ENCODE measurements at places on chromosomes 7 and 10.

- peak; percentile 59 for DNase-seq
Measured at GRCh38 chr7:83648464-83649241, at the start of gene SEMA3E. TSS of gene SEMA3E (minus strand) at chr7:83649139.

GRCh38 chr7:7146837-7147236, 35.5 kb upstream of the C1GALT1 start:
- no peak for DNase-seq

DNA sequence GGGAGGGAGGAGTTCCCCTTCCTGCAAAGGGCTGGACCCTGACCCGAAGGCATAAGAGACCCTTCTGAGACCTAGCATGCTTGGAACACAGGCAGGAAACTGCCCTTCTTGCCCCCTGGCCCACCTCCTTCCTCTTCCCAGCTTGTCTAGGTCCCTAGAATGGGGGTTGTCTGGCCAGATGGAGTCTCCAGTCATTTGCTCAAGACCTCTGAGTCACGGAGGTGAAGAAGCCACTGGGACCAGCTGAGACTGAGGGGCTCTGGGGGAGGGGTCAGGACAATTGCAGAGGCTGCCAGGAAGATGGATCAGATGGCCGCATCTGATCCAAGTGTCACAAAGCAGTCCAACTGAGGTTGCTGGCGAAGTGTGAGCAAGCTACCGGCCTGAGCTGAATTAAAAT, 46.2 kb downstream of the COL13A1 start:
- DNase-seq, result no peak

- no peak for DNase-seq
Measured at GRCh38 chr7:41297166-41297565, 405.7 kb downstream of the INHBA start.

DNA sequence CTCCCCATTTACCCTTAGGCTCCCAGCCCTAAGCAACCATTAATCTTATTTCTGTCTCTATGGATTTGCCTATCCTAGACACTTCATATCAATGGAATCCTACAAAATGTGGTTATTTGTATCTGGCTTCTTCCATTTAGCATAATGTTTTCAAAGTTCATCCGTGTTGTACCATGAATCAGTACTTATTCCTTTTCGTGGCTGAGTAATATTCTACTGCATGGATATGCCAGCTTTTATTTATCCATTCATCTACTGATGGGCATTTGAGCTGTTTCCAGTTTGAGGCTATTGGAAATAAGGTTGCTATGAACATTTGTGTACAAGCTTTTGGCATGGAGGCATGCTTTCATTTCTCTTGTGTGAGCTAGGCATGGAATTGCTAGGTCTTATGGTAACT, 121.1 kb downstream of the WDR11 start:
- DNase-seq, result no peak

GRCh38 chr10:128864554-128865295, 602.3 kb upstream of the MGMT start:
- DNase-seq, result no peak

DNA sequence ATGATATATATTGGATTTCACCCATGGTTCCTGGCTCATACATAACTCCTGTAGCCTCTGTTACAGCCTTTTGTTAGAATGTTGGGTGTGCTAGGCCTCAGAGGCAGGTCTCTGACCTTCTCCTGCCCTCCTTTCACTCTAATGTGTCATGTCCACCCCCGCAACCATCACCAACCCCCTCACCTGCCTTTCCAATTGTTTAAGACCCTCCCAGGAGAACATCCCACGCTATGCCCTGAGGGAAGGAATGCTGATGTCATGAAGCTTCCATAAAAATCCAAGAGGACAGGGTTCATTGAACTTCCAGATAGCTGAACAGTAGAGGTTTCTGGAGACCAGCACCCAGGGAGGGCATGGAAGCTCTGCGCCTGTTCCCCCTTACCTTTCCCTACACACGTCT, 30.8 kb upstream of the C10orf67 start:
- DNase-seq, result no peak

DNA sequence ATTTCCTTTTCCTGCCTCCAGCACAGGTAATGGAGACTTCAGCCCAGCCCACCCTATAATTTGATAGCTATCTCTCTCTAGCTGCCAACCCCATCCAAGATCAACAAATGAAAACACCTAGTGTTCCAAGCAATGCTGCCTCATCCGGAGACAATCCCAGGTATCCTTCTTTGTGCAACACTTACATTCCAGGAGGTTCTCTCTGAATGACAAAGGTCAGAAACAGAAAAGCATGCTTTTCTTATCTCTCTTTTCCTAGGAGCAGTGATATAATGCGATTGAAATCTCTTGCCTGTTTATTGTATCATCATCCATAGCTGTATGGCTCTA, 699.3 kb downstream of the INHBA start:
- no peak for DNase-seq

DNA sequence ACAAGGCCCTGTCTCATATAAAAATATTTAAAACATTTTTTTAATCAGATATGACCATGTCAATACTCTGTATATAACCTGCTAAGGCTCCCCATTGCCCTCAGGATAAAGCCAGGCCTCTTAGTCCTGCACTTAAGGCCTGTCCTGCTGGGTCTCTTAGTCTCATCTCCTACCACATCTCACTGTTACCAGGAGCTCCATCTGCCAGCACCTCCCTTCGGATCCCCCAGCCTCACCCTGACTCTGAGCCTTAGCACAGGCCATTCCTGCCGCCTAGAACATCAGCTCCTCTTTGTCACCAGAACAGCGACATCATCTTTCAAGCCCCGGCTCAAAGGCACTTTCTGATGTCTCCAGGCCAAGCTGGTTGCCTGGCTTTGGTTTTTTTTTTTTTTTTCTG, 25.7 kb upstream of the GTF2IRD1 start:
- DNase-seq, result no peak

GRCh38 chr7:150855476-150856302, 3.4 kb downstream of the AOC1 start:
- DNase-seq, result no peak

GRCh38 chr7:94940241-94940640, 32.8 kb downstream of the PPP1R9A start:
- no peak for DNase-seq

DNA sequence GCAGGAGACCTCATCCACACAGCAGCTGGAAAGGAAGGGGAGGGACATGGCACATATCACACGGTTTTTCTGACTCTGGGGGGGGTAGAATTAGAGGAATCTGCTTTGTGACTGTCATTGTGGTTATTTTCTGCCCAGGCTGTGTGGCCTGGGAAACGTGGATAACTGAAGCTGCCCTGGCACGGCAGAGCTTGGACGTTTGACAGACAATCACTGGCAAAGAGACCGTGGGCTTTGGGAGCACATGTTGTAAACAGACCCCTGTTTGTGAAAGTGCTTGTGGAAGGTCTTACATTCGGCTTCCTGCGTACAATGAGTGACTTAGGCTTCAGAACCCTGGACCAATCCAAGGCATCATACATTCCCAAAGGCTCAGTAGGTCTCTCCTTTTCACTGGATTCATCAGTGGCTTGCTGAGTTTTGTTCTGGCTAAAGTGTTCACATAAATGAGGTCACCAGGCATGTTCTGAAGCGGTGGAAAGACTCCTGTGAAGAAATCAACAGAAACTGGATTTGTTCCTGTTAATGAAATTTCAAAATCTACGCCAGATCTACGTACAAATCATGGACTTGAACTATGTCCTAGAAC, 188.2 kb downstream of the TEX36 start:
- DNase-seq, result no peak

DNA sequence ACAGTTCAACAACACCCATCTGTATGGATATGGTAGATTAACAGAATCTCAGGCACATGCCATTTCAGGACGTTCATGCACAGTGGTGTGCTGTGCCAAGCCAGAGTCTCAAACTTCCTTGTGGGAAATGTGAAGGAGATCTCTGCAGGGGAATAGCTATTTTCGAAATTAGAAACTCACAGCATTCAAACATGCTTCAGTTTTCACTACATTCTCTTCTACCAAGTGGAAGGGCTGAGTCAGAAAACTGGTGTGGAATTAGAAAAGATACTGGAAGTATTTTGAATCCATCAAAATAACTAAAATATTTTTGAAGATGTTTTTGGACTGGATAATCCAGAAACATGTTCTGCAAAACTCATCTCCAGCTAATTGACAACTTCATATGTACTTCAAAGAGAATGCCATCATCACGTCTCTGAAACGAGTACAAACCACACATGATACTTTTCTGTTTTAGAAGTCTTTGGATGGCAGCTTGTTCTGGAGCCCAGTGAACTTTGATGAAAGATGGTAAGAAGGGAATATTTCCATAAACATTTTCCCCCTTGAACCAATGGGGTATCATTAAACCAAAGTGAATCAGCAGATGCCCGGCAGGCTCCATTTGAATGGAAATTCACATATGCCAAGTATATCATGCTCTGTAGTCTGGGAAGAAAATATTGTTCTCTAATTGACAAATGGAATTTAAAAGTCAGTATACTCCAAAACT, 616.3 kb upstream of the IGFBP3 start:
- DNase-seq, result no peak

DNA sequence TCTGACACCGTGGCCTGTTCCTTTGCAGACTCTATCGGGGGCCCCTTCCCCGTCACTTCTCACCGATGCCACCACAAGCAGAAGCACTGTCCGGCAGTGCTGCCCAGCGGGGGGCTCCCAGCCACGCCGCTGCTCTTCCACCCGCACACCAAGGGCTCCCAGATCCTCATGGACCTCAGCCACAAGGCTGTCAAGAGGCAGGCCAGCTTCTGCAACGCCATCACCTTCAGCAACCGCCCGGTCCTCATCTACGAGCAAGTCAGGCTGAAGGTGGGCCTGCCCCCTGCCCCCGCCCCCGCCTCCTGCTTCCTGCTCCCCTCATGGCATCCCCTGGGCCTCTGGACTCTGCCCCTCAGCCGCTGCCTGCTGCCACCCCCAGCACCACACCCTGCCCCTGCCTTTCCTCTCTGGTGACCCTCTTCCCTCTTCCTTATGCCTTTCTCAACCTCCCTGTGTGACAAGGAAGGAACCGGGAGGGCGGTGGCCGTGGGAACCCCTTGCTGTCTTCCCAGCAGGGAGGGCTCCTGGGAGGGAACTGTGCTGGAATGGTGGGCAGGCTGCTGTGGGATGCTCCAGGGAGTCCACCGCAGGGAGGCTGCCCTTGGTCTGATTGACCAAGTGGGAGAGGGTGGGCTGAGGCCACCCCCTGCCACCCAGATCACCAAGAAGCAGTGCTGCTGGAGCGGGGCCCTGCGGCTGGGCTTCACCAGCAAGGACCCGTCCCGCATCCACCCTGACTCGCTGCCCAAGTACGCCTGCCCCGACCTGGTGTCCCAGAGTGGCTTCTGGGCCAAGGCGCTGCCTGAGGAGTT, 77.5 kb downstream of the NEURL1 start:
- no peak for DNase-seq

DNA sequence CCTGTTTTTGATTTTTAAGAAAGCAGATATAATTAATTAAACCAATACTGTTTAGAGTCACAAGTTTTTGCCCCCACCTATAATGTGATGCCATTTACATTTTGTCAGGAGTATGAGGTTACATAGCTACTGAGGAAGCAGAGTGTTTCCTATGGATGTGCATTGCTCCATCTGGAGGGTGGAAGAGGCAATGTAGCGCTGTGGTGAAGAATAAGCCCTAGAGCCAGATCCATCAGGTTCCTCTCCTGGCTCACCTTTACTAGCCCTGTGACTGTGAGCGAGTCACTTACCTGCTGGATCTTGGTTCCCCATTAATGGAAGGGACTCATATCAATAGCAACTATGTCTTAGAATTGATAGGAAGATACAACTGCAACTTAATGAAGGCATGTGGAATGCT, 216.0 kb downstream of the GPAM start:
- no peak for DNase-seq

- DNase-seq, result peak; percentile 98
Measured at GRCh38 chr10:6721480-6721879, 141.4 kb upstream of the PRKCQ start.

DNA sequence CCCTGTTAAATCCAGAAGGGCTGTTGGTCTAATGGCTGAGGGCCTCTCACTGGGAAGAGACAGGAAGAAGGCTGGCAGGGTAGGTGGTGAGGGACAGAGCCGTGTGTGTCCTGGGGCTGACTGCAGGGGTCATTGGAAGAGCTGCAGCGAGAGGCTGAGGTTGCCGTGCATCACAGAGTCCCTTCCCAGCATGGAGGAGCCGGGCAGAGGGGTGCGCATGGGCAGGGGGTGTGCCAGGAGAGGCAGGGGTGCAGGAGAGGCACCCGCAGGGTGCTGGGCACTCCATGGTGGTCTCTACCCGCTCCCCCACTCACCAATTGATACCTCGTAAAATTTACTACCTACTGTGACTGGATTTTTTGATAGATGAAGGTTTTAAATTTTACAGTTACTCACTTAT, 124.3 kb downstream of the ACTR3B start:
- DNase-seq, result no peak

GRCh38 chr10:114033566-114033965, 10.1 kb upstream of the ADRB1 start:
- DNase-seq, result no peak

- no peak for DNase-seq
Measured at GRCh38 chr7:133556553-133556952, 303.7 kb downstream of the EXOC4 start.

DNA sequence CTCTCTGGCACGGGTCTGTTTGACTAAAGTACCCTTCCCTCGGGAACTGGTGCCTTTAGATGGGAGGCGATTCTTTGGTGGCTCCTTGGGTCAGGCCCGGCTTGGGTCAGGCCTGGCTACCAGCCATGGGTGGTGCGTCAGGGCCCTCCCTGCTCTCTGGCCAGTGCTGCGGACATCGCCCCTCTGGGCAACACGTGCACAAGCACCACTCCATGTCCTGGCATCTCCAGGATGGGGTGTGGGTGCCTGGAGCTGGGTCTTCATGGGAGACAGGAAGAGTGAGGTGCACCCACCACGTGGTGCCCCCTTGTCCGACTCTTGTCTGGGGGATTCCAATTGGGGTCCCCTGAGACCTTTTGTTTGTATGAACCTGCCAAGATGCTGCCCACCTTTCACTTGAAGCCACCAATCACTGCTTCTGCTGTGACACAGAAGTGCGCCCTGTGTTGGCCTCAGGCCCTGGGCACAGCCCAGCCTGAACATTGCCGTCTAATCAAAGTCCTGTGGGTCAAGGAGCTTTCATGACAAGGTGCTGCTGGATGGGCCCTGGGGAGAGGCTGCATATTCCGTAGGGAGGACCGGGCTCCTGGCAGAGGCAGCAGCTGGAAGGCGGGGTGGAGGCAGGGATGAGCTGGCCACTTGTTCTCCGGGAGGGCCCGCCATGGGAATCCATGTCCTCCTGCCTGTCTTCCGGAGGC, 11.1 kb upstream of the PWWP2B start:
- no peak for DNase-seq

- peak; percentile 12 for DNase-seq
Measured at GRCh38 chr10:96377816-96378294, 19.1 kb upstream of the OPALIN start.

- DNase-seq, result no peak
Measured at GRCh38 chr10:75770626-75771081, 339.2 kb downstream of the LRMDA start.

GRCh38 chr7:122219253-122219865, 75.3 kb upstream of the AASS start:
- DNase-seq, result peak; percentile 30

GRCh38 chr7:76390092-76390491, 19.4 kb downstream of the SSC4D start:
- DNase-seq, result no peak

DNA sequence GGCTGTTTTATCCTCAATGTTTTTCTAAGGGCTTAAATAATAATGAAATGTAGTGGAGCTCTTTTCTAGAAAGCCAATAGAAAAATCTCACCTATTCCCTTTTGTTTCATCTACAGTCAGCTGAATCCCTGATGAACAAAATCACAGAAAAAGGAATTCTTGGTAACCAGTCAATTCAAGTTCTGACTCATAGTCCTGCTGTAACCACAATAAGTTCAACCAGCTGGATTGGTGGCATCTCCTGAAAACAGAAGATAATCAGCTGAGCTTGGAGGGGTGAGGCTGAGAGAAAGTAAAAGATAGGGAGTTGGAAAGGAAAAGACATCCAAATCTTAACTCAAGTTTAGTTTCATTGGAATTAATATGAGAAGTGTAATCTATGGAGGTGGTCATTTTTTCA, 772.1 kb downstream of the CCSER2 start:
- no peak for DNase-seq

All from foreskin fibroblast (primary cell).